ENCODE measurements at places on chromosomes 6 and 20. TPM values are rescaled to one million over a fixed set of nuclear protein-coding genes. Genes with fewer than 3 reads are reported as not detected.

The NNAT gene
- not detected for total RNA-seq

The VGLL2 gene
- not detected for total RNA-seq

The MEI4 gene
- total RNA-seq: not detected

The DLGAP4 gene
- 10.4 TPM for total RNA-seq

The TRIM15 gene
- 0.12 TPM for total RNA-seq

The TAP2 gene
- total RNA-seq: 30.7 TPM

The C20orf144 gene
- total RNA-seq: not detected

The ADGRF4 gene
- total RNA-seq: 0.17 TPM

The ZC3H12D gene
- 0.02 TPM for total RNA-seq

The TUBB2B gene
- 16.2 TPM for total RNA-seq

The SIRPB1 gene
- 0.20 TPM for total RNA-seq

The DYNLT2 gene
- 1.3 TPM for total RNA-seq

The OR10C1 gene
- total RNA-seq: not detected

The OXT gene
- total RNA-seq: not detected

The PTCRA gene
- total RNA-seq: not detected

The TMEM151B gene
- total RNA-seq: not detected

The RAET1G gene
- total RNA-seq: 1.2 TPM

The C6orf132 gene
- not detected for total RNA-seq

The ACTL10 gene
- total RNA-seq: not detected

The MOG gene
- total RNA-seq: not detected

The ID4 gene
- total RNA-seq: 0.57 TPM

The NKX2-2 gene
- not detected for total RNA-seq

The CST2 gene
- not detected for total RNA-seq

The ANKEF1 gene
- total RNA-seq: 5.3 TPM

The ABHD16A gene
- 55.7 TPM for total RNA-seq

The CST4 gene
- total RNA-seq: 0.42 TPM
